Fibroblast of pulmonary artery (primary cell): ENCODE measurements at places on chromosomes 13 and 19.

- no peak for DNase-seq
Measured at GRCh38 chr19:48044561-48044960, 682 bp upstream of the CABP5 start.

GRCh38 chr19:40139533-40140287 lies 49.0 kb upstream of the ZNF780A start:
- peak; percentile 76 for DNase-seq

GRCh38 chr13:26128676-26129075 lies 76.9 kb upstream of the SHISA2 start:
- DNase-seq, result no peak

GRCh38 chr19:584240-585001 lies 5.3 kb upstream of the HCN2 start:
- peak; percentile 47 for DNase-seq

DNA sequence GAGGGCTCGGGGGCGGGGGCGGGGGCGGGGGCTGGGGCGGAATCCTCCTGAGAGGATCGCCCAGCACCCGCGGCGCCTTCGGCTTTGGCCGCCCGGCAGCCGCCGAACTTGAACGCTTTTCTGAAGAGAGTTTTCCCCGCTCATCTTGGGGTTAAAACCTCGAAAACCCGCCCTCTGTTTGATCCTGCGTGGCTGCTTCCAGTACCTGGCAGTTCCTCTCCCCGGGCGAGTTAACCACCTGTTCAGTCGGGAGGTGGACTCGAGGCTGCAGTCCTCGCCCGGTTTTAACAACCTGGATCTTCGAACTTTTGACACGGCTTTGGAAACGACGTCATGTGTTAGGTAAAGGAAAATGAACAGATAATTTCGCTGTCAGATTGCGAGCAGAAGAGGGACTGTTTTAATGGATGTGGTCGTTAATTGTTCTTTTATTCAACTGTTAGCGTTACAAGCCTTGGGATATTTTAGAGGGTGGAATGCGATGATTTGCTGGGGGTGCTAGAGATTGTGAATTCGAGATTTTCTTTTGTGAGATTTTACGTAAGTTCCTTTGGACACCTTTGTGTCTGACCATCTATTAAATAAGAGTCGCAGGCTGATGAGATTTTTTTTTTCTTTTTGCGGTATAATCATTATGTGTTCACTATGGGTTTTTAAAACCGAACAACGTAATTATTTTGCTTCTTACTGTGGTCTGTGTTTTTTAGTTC lies 1.0 kb downstream of the FNDC3A start:
- DNase-seq, result no peak

DNA sequence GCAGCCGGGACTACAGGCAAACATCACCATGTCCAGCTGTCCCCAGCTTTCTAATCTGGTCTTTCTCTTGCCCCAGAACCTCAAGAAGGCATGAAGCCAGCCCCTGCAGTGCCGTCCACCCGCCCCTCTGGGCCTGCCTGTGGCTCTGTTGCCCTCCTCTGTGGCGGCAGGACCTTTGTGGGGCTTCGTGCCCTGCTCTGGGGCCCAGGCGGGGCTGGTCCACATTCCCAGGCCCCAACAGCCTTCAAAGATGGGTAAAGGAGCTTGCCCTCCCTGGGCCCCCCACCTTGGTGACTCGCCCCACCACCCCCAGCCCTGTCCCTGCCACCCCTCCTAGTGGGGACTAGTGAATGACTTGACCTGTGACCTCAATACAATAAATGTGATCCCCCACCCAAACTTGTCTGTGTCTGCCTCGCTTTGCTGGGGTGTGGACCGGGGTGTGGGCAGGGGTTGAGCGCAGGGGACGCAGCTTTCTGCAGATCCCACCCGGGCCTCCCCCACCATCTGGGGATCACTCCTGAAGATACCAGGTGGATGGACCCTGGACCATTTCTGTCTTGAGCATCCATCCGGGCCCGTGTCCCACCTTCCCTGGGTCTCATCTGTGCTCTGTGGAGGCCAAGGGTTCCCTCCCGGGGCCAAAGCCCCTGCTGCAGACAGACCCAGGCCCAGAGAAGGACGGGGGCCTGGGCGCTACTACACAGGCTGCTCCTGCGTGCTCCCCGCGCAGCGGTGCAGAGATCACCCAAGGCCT lies 15.3 kb downstream of the PRKCSH start:
- no peak for DNase-seq

DNA sequence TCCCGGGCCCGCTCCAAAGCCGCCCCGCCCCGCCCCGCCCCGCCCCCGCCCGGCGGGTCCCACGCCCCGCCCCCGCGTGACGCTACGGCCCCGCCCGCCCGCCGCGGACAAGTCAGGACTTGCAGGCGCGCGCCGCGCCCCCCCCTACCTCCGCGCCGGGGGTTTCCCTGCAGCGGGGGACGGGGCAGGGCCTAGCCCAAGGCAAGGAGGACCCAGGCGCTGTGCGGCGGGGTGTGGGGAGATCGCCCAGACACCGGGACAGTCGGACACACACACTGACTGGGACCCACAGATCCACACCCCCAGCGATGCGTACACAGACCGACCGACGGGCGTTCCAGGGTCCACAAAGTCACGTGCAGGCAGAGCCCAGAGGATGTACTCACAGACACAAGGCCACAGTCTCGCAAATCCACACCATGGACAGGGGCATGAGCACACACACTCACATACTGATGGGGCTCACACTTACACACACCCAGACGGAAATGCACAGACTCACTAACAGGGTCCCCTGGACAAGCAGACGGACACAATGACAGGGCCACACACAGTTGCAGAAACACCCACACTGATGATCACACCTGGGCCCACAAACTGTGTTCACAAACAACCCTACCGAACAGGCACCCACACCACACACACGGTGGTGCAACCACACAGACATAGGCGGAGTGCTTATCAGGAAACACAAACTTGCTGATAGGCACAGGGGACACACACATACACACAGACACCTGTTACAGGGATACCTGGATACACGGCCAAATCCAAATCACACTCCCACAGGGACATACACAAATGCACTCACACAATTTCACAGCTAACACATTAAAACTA lies 436 bp upstream of the BBC3 start:
- peak; percentile 85 for DNase-seq

DNA sequence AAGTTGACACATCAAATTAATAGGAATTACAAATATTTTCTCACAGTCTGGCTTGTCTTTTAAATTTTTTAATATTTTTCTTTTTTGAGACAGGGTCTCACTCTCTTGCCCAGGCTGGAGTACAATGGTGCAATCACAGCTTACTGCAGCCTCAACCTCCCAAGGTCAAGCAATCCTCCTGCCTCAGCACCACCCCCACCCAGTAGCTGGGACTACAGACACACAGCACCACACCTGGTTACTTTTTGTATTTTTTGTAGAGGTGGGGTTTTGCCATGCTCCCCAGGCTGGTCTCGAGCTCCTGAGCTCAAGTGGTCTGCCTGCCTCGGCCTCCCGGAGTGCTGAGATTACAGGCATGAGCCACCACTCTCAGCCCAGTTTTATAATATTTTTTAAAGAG lies 72.0 kb downstream of the SPATA13 start:
- no peak for DNase-seq

- no peak for DNase-seq
Measured at GRCh38 chr13:21081926-21082325, 20.5 kb upstream of the LATS2 start.

DNA sequence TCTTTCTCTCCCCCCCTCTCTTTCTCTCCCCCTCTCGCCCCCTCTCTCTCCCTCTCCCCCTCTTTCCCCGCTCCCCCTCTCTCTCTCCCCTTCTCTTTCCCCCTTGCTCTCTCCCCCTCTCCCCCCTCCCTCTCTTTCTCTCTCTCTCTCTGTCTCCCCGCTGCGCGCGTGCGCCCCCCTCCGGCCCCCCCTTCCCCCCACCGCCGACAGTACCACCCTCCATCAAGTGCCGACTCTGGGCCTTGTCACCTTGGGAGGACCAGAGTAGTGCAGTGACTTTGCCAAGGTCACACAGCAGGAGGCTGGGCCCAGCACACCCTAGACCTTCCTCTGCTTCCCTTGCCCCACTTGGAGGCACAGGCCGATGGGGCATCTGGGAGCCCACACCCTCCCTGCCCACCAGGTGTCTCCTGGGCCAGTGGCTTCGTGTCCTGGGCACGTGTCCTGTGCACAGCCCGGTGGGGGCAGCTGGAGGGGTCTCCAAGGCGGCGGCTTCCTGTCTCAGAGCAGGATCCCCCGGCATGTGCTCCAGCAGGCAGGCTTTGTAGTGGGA lies 121.6 kb downstream of the KDM4B start:
- no peak for DNase-seq

DNA sequence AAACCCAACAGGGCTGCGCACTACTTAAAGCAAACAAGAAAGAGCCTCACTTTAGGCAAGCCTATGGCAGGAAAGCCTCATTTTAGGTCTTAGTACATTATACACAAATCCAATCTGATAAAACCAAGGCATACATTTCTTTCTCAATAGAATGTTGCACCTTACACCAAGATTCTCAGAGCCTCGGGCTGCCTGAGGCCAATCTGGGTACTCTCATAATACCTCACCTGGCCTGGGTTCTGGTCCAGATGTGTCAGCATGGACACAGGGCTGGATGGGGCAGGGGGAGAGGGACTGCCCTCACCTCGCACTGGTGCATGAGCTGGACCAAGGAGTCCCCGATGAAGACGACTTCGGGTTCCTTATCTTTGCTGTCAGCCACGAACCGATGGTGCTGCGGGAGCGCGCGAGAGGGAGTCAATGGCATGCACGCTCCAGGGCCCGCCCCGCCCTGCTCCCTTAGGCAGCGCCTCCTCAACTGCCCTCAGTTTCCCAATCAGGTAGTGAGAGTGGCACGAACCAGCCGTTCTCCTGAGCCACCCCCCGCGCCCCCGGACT lies at the start of gene PRR19:
TSS of gene PRR19 (plus strand) at position 487 of the 558 bp plus-strand sequence. CDS start 7,453 bp downstream, outside the sequence.
- DNase-seq, result no peak

GRCh38 chr13:93227878-93228642 lies 1.5 kb downstream of the GPC6 start:
- DNase-seq, result peak; percentile 92

- no peak for DNase-seq
Measured at GRCh38 chr13:48443442-48444208, 30.7 kb upstream of the LPAR6 start.

DNA sequence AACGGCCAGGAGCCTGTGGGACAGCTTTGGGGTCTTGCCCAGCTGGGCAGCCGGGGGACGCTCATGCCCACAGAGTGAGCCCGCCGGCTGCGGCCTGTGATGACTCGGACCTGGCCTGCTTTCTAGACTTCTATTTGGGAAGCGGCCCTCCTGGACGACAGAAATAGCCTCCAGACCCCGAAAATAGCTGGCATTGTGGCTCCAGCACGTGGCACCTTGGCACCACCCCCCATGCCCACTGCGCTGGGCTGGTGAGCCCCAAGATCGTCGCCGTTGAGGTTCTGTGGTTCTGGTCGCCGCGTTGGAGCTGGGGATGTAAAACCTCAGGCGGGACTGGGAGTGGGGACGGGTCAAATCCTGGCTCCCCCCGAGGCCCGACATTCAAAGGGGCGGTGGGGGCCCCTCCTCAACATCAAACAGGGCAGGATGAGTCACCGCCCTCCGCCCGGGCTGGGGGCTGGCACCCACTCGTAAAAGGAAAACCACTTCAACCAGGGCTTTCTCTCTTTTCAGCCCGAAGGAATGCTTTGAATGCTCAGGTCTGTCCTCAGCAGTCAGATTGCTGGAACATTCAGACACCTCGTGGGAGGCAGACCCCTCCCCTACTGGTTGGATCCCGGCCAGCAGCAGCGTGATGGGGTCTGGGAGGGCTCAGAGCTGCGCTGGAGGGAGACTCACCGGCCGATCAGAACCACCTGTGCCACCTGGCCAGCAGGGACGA lies 42.1 kb downstream of the GADD45B start:
- no peak for DNase-seq

DNA sequence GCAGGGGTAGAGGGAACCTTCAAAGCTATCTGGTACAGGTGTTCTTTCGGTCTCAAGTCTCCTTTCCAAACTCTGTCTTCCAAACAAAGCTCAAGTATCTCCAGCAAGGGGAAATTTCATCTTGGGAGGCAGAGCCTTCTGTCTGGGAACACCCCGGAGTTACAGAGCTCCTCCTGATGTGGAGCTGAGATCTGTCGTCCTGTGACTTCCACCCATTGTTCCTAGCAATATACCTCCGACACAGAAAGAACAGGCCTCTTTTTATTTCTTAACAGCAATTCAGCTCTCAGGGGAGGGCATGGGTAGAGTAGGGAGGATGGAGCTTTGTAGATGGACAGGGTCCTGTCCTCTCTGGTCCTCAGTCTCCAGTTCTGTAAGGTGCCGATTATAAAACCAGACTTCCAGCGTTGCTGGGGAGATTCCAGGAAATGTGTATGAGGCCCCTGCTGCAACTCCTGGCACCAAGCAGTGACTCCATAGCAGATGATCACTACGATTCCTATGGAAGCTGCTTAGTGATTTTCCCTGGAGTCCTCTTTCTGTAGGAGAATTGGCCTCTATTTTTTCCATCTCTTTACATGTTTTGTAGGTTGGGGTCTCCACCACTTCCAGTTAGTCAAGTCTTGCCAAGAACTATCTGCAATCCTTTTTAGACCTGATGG lies 56.0 kb upstream of the ARGLU1 start:
- no peak for DNase-seq

- DNase-seq, result no peak
Measured at GRCh38 chr19:57434386-57435061, 601 bp upstream of the ZNF749 start.

- peak; percentile 31 for DNase-seq
Measured at GRCh38 chr13:94860981-94861407, 148.6 kb upstream of the SOX21 start.

GRCh38 chr13:67806796-67807195 lies 576.7 kb upstream of the PCDH9 start:
- DNase-seq, result no peak

GRCh38 chr19:48403606-48404005 lies 10.1 kb downstream of the GRIN2D start:
- peak; percentile 72 for DNase-seq
